Endothelial cell of umbilical vein (primary cell): ENCODE measurements at places on chromosomes 7 and 10. TPM values are rescaled to one million over a fixed set of nuclear protein-coding genes. Genes with fewer than 3 reads are reported as not detected.

The MEPCE gene
- total RNA-seq, result 37.1 and 45.8 TPM in 2 replicates

The VPS37D gene
- total RNA-seq, result 2.0 and 2.4 TPM in 2 replicates

The CTAGE15 gene
- total RNA-seq, result not detected in 2 replicates

The LRRD1 gene
- total RNA-seq, result 0.46 TPM in 1 of 2 replicates, not detected in the other

The C10orf67 gene
- total RNA-seq, result not detected in 2 replicates

The GAD2 gene
- not detected in 2 replicates for total RNA-seq

The AOAH gene
- total RNA-seq, result not detected in 2 replicates

The FRMD4A gene
- 148 and 155 TPM in 2 replicates for total RNA-seq

The TMEM196 gene
- not detected in 2 replicates for total RNA-seq

DNA sequence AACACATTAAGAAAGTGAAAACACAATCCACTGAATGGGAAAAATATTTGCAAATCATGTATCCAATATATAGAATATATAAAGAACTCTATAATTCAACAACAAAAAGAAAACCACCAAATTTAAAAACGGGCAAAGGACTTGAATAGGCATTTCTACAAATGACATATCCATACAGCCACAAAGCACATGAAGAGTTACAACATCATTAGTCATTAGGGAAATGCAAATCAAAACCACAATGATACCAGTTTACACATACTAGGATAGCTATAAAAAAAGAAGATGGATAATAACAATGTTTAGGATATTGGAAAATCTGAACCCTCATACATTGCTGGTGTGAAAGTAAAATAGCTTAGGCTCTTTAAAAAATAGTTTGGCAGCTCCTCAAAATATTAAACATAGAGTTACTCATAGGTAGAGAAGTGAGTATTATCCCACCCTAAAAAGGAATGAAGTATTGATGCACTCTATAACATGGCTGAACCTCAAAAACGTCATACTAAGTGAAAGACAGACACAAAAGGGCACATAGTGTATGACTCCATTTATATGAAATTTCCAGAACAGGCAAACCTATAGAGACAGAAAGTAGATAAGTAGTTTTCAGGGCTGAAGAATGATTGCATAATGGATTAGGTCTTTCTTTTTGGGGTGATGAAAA lies 4.5 kb downstream of the ZPBP start:
- no peak for DNase-seq

GRCh38 chr7:42283553-42283952 lies 46.5 kb upstream of the GLI3 start:
- no peak for DNase-seq

DNA sequence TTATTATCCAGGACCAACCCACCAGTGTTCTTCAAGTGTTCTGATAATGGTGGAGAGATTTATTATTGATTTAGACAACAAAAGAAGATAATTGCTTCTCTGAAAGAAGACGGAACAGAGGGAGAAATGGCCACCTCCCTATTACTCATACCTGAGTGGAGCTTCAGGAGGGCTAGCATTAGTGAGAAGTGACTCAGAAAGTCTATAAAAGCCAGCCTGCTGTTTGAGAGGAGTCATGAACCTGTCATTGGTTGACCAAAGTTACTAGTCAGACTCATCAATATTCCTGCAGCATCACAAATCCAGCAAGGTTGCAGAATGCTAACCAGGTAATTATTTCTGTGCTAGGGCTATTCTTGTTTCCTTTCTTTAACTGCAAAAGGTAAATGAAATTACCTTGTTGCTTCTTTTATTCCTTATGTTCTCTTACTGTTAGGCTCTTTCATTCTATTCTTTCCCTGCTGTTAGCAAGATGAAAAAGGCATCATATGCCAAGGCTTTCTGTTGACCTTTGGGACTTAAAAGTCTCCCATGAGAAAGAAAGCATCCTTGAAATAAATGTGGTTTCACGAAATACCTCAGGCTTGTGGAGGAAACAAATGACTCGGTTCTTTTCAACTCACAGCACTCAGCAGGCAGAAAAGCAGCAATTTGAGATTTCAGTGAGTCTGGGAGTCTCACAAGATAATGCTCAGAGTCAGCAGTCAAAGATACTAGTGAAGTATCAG lies 256.4 kb upstream of the PHYHIPL start:
- DNase-seq, result no peak

GRCh38 chr7:19090526-19090925 lies 26.9 kb downstream of the TWIST1 start:
- DNase-seq, result no peak

DNA sequence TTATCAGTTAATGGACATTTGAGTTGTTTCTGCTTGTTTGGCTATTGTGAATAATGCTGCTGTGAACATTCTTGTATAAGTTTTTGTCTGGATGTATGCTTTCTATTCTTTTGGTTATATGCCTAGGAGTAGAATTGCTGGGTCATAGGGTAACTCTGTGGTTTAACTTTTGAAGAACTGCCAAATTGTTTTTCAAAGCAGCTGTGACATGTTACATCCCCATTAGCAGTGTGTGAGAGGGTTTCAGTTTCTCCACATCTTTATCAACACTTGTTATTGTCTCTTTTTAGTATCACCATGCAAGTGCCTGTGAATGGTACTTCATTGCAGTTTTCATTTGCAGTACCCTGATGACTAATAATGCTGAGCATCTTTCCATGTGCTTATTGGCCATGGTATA lies 2.1 kb upstream of the NDUFB8 start:
- no peak for DNase-seq

- no peak for DNase-seq
Observed at GRCh38 chr7:17623546-17624185, 316.6 kb downstream of the SNX13 start.

DNA sequence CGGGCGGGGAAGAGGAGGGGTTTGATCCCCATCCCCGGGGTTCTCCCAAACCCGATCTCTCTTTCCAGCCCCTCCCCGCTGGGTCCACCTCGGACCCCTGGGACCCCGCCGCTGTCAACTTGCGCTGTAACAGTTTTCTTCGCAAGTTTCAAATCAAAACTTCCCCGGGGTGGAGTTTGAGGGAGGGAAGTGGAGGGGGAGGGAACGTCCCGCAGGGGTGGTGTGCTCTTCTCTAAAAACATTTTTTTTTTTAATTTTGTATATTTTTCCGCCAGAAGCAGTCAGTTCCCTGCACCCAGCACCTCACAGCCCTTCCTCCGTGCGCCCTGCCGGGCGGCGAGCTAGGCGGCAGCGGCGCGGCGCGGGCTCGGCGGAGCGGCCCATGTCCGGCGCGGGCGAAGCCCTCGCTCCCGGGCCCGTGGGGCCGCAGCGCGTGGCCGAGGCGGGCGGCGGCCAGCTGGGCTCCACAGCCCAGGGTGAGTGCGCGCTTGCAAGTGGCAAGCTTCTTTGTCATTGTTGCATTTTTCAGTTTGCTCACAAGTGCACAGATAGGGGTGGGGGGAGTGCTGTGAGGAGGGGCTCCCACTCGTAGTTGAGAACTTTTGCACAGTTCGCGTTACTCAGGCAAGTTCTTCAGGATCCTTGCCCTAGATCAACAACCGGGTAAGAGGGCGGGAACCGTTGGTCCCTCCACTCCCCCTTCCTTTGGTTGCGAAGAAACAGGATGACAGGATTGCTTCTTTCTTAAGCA lies 933 bp downstream of the MDFIC start:
- peak; percentile 81 for DNase-seq

GRCh38 chr7:74003621-74004020 lies 24.4 kb upstream of the ELN start:
- no peak for DNase-seq

DNA sequence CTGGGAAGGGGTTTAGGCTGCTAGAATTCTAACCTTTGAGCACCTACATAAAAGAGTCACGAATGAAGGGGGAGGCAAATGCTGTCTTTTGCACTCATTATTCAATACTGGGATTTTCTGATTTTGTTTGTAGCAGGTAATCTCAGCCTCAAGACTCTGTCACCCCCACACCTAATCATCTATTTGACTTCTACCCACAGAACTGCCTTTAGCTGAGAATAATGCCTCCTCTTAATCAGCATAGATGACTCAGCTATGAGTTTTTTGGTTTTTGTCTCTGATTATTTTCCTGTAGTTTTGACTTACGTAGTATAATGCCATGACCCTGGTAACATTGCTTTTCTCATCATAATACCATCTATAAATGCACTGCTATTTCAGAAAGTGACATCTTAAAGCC lies 42.7 kb upstream of the CACNB2 start:
- DNase-seq, result no peak

GRCh38 chr7:50822110-50822509 lies 39.4 kb upstream of the GRB10 start:
- no peak for DNase-seq

DNA sequence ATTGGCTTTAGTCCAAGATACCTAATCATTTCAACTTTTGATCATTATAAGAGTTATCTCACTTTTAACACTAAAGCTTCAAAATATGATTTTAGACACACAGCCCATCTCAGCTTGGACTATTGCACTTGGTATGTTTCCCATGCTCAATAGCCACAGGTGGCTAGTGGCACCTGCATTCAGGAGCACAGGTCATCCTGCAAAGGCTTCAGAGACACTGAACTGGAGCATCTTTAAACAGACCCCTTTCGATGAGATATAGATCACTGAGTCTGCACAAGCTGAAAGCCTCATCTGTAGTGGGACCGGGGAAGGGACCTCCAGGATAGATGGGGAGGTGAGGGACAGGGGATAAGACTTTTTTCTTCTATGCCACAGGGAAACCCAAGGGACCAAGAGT lies 48.5 kb upstream of the TARP start:
- DNase-seq, result no peak

- DNase-seq, result no peak
Observed at GRCh38 chr10:97943294-97943693, 87.1 kb downstream of the CRTAC1 start.

DNA sequence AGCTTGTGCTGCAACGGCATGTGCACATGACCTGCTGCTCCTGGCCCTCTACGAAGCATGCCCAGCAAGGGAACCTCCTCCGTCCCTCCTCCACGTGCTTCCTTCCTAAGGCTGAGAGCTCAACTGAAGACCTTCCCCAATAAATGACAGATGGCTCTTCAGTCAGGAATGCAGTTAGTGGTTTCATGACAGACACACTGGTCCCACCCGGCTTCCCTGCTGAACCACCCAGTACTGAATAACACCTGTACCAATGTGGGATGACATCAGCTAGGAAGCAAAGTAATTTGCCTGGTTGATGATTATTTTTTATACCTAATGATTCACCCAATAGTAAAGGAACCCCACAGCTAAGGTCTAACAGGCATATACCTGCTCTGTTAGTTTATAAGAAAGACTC lies 69.1 kb downstream of the SCRN1 start:
- DNase-seq, result no peak

GRCh38 chr10:32923849-32924248 lies 34.2 kb downstream of the ITGB1 start:
- no peak for DNase-seq

DNA sequence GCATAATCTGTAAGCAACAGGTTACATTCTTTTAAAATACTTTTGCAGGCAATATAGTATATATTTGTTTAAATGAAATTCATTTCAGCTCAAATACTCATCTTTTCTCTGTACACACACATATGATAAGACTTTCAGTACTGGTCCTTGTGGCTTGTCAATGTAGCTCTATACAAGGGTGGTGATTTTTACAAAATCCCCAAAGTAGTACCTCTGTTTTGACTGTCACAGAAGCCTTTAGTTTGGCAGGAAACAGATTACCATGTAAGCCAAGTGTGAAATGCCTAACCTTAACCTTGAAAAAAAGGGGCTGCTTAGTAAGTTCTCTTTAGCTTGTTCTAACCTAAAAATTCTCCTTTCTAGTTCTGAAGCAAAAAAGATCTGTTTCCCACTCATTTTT lies 87.9 kb downstream of the KCND2 start:
- no peak for DNase-seq

- no peak for DNase-seq
Observed at GRCh38 chr7:135285547-135286233, 52.1 kb downstream of the STRA8 start.

- DNase-seq, result peak; percentile 31
Observed at GRCh38 chr10:3867454-3868270, 82.7 kb upstream of the KLF6 start.

DNA sequence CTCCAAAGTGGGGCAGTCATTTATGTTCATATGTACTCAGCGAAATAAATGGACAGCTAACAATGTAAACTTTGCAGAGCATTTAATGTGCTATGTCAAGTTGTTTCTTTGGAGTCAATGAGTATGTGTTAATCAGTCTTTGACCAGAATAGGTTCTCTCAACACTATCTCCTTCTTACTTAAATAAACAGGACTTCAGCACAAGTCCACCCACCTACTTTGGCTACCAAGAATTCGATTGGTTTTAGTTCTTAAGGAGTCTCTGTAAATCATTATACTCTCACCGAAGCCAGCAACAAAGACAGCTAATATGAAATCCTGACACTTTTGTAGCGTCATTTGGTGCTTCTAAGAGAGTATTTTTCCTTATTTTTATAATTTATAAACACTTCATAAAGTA lies 6.9 kb downstream of the WEE2 start:
- DNase-seq, result no peak

- DNase-seq, result no peak
Observed at GRCh38 chr7:97771576-97771975, 39.7 kb downstream of the TAC1 start.

DNA sequence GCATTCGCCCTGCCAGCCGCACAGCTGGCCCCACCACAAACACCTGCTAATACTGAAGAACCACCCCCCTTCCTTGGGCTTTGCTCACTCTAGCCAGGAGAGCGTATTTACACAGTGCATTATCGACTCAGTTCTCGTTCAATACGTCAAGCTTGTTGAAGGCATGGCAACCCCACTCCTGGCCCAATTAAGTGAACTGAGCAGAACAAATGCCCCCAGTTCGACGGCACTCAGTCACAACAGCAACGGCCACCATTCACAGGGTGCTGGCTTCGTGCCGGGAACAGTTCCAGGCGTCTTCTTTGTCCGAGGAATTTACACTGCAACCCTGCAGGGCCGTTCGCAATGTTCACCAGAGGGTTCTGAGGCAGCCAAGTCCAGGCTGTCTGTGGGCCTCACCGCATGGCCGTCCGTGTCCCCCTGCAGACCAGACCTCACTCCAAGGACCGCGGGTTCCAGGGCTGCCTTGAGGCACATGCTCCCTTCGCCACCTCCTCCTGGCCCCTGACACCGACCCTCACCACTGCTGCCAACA lies 175.3 kb downstream of the DIP2C start:
- no peak for DNase-seq

DNA sequence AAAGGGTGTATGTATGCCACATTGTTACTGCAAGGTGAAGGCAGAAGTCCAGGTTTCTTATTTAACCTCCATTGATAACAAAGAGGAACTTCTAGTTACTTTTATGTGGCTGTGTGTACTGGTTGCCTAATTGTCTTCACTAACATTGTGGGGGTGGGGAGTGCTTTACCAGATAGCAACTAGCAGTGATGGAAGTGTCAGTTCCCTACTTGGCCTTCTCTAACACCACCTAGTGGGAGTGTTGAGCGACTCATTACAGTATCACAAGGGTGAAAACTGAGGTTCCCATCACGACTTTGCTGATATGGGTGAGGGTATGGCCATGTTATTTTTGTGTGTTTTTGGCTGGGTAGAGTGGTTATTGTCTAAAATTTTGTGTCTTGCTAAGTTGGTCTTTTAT lies 274.4 kb downstream of the THSD7A start:
- DNase-seq, result peak; percentile 37

DNA sequence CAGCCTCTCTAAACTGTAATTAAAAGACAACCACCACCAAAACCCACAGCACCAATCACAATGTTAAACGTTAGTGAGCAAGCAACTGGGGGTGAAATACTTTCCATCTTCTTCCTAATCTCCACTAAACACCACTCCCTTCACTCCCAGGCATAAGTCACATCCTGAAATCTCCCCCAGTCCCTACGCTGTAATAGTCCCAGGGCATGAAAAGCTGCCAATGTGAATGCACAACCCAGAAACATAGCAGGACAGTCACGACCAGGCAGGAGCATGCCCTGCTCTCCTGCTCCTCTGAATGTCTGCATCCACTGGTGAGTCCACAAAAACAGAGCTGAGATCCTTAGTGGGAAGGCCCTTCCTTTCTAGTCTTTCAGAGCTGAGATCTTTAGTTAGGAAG lies 288.9 kb downstream of the PARD3 start:
- DNase-seq, result peak; percentile 50
